Activated T-cell treated with anti-CD3 and anti-CD28 coated beads, Interleukin-2, amount 50 U/mL, for 72 hours (primary cell): ENCODE measurements at places on chromosomes 11 and 22.

DNA sequence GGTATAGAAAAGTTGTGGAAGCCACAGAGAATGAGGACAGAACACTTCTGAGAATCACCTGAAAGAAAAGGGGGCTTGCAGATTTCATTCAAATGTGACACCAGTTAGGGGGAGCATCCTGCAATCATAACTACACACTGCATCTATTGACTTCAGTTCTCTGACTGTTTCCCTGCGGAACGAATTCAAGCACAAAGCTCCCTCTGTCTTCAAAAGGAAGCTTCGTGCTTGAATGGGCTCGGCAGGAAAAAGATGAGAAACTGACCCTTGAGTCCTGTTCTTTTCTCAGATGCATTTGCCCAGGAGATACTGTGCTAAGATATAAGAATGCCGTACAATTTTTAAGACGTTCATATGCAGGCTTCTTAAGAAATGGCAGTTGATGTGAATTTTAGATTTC is 2000.4 kb upstream of the RAG2 start:
- no peak overlapping the region for H3K27ac ChIP-seq
- no peaks in the 10 kb centered on the region for H3K4me1 ChIP-seq
- no peaks in the 10 kb centered on the region for H3K36me3 ChIP-seq
- no peak overlapping the region for H3K4me3 ChIP-seq

- H3K27ac ChIP-seq, result no peak overlapping the region
- no peaks in the 10 kb centered on the region for H3K4me1 ChIP-seq
- no peak overlapping the region for H3K4me3 ChIP-seq
- DNase-seq, result no peak
- peaks cover 6% of the 10 kb centered on the region for H3K36me3 ChIP-seq
These were observed 34.6 kb upstream of the SHANK2 start for GRCh38 chr11:71286701-71287643.

GRCh38 chr11:8759634-8760033 is 77.0 kb downstream of the RPL27A start:
- H3K4me1 ChIP-seq, result no peaks in the 10 kb centered on the region
- H3K36me3 ChIP-seq, result no peaks in the 10 kb centered on the region
- no peak for DNase-seq
- no peak overlapping the region for H3K27ac ChIP-seq
- H3K27me3 ChIP-seq, result peaks cover 10% of the 10 kb centered on the region
- H3K4me3 ChIP-seq, result no peak overlapping the region

GRCh38 chr11:16981651-16982194 is 32.5 kb downstream of the PLEKHA7 start:
- peaks cover 18% of the 10 kb centered on the region for H3K4me1 ChIP-seq
- no peaks in the 10 kb centered on the region for H3K27me3 ChIP-seq
- DNase-seq, result no peak
- no peak overlapping the region for H3K27ac ChIP-seq
- H3K36me3 ChIP-seq, result no peaks in the 10 kb centered on the region

DNA sequence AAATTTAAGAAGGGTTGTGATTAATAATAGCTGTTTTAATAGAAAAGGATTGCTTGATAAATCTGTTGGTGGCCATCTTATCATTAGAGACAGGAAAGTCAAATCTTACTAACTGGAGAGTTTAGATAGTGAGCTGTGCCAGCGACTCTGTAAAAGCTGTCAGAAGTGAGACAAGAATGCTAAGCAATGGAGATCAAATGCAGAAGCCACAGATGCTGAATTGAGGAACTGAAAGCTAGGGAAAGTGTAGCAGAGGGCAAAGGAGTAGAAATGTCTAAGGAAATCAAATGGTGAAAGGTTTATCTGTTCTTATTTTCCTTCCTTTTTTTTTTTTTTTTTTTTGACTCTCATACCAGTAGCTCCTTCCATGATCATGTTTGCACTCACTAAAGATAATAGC is 13.7 kb downstream of the MS4A13 start:
- no peak overlapping the region for H3K4me3 ChIP-seq
- DNase-seq, result no peak
- peaks cover 26% of the 10 kb centered on the region for H3K27me3 ChIP-seq
- no peak overlapping the region for H3K27ac ChIP-seq
- H3K4me1 ChIP-seq, result no peaks in the 10 kb centered on the region
- H3K36me3 ChIP-seq, result no peaks in the 10 kb centered on the region

- H3K36me3 ChIP-seq, result peaks cover 10% of the 10 kb centered on the region
- peaks cover 58% of the 10 kb centered on the region for H3K27me3 ChIP-seq
- H3K4me3 ChIP-seq, result peak overlapping the region; percentile 94
- H3K27ac ChIP-seq, result peak overlapping the region; percentile 14
These were observed 71.9 kb upstream of the GRAMD1B start for GRCh38 chr11:123357990-123358827.

DNA sequence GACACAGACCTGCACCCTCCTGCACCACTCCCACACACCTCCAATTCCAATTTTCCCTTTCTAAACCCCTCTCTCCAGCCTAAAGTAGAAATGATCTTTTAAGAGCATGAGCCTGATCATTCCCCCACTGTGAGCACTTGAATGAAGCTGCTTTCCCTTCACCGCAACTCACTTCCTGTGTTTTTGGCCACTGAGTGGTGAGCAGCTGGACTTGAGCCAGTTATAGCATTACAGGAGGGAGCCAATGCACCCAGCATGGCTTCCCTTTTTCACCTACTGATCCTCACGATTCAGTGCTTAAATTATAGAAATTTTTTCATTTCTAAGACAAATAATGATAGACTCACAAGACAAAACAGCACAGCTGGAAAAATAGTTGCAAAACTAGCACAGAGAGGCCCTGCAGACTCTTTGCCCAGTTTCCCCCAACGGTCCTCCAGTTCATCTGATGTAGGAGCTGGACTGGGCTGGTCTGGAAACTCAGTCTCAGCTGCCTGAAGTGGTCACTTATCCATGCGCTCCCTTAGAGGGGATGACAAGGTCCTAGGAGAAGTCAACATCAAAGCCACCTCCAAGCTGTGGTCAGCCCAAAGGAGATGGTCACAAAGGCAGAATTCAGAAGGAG is 9.7 kb upstream of the APOL4 start:
- DNase-seq, result no peak
- H3K4me1 ChIP-seq, result peaks cover 7% of the 10 kb centered on the region
- H3K36me3 ChIP-seq, result peaks cover 4% of the 10 kb centered on the region
- H3K27ac ChIP-seq, result no peak overlapping the region

DNA sequence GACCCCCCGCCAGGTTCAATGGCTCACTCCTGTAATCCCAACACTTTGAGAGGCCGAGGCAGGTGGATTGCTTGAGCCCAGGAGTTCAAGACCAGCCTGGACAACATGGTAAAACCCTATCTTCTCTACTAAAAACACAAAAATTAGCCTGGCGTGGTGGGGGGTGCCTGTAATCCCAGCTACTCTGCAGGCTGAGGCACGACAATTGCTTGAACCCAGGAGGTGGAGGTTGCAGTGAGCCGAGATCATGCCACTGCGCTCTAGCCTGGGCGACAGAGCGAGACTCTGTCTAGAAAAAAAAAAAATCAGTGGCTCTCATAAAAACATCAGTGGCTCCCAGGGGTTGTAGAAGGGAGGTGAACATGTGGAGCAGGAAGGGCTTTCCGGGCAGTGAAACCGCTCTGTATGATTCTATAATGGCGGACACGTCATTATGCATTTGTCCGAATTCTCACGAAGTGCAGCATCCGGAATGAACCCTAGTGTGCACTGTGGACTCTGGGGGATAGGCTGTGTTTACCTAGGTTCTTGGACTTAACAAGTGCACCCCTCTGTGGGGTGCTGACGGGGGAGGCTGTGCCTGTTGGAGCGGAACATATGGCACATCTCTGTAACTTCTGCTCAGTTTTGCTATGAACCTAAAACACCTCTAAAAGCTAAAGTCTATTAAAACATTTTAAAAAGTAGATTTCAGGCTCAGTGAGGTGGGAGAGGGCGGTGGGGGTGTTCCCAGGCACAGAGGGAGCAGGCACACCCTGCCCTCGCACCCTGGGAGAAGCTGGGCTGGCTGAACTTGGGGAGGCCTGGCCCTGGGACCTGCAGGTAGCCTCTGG is 49.1 kb upstream of the SEPTIN5 start:
- no peak for DNase-seq
- H3K27ac ChIP-seq, result no peak overlapping the region
- no peak overlapping the region for H3K4me3 ChIP-seq
- no peaks in the 10 kb centered on the region for H3K36me3 ChIP-seq
- H3K4me1 ChIP-seq, result peaks cover 6% of the 10 kb centered on the region
- no peaks in the 10 kb centered on the region for H3K27me3 ChIP-seq

DNA sequence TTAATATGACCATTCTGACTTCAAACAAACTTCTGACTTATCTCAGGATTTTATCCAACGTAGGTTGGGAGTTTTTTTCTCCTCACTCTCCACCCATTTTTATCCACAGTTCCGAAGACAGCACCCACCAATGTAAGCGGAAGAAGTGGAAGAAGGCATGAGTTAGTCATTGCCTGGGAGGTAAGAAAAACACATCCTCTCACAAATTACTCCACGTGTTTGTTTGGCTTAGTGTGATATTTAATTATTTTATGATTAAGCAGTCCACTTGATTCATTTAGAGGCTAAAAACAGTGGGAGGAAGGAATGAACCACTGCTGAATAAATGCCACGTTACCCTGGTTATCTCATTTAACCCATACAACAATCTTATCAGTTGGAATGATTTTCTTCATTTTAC is 389.6 kb upstream of the ARHGAP42 start:
- DNase-seq, result no peak
- no peaks in the 10 kb centered on the region for H3K36me3 ChIP-seq
- H3K4me1 ChIP-seq, result no peaks in the 10 kb centered on the region
- no peak overlapping the region for H3K27ac ChIP-seq
- no peak overlapping the region for H3K4me3 ChIP-seq
- H3K27me3 ChIP-seq, result no peaks in the 10 kb centered on the region

GRCh38 chr11:104916442-104916841 is 18.2 kb upstream of the CASP12 start:
- DNase-seq, result no peak
- peak overlapping the region; percentile 98 for H3K4me3 ChIP-seq
- H3K27ac ChIP-seq, result peak overlapping the region; percentile 99
- peaks cover 48% of the 10 kb centered on the region for H3K4me1 ChIP-seq
- H3K36me3 ChIP-seq, result no peaks in the 10 kb centered on the region

DNA sequence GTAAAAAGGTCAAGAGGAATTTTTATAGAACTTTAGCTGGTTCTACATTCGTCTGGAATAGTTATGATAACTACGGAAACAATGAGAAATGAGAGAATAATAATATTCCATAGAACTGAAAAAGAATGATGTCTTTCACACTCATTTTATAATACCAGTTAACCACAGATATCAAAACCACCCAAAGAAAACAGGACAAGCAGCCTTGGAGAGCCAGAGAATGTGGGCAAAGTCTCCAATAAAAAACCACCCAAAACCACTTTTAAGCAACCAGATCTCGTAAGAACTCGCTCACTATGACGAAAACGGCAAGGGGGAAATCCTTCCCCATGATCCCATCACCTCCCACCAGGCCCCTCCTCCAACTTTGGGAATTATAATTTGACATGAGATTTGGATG is 60.8 kb downstream of the ARHGAP32 start:
- no peaks in the 10 kb centered on the region for H3K4me1 ChIP-seq
- H3K4me3 ChIP-seq, result no peak overlapping the region
- no peaks in the 10 kb centered on the region for H3K27me3 ChIP-seq
- no peak overlapping the region for H3K27ac ChIP-seq

DNA sequence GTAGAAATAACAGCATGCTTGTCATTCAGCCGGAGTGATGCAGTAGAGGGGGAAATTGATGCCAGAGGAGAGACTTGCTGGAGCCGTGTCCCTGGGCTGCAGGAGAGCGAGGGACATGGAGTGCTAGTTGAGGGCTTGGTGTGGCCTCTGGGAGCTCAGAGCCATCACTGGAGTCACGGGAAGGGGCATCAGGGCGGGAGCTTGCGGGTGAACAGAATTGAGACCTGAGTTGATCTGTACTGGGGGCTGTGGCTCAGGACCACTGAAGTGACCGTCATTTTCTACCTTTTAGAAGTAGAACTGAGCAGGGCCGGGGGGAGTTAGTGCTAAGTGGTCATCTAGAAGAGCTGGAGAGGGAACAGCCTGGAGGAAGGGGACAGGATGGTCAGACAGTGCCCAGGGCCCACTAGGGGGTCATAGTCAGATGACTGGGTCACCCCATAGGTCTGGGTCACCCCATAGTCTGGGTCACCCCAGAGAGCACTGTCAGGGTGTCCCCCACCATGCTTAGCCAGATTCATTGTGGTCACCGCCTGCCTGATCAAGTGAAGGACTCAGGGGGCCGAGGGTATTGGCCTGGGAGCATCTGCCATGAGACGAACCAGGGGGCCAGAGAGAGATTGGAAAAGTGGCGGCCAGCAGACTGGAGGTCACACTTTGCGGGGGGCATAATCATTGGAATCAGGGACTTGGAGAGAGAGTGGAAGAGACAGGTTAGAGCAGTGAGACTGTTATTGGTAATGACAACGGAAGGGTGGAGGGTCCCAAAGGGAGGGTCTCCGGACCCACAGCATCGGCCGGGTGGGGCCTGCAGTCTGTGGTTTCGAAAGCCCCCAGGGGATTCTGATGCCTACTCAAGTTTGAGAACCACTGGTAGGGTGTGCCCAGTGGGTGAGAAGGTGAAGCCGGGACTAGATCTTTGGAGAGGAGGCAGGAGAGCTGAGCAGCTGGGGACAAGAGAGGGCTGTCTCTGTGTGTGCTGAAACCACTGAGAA is 15.2 kb downstream of the RIBC2 start:
- no peaks in the 10 kb centered on the region for H3K27me3 ChIP-seq
- H3K4me1 ChIP-seq, result no peaks in the 10 kb centered on the region
- H3K27ac ChIP-seq, result no peak overlapping the region
- H3K36me3 ChIP-seq, result no peaks in the 10 kb centered on the region
- H3K4me3 ChIP-seq, result no peak overlapping the region
- no peak for DNase-seq

DNA sequence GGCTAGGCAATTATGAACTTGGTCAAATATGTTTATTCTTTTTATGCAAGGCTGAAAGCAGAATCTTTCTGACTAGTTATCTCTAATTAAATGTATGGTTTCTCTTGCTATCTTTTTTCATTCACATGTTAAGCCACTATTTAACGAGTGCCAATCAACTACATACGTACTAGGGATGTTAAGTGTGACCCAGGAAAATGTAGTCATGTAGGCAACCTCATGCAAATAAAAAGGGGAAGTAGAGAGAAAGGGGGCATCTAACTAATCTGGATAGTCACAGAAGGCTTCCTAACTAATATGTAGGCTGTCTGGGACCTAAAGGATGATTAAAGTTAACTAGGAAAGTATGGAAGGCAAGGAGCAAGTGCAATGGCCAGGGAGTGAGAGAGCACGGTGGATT is 23.5 kb downstream of the TBRG1 start:
- H3K36me3 ChIP-seq, result no peaks in the 10 kb centered on the region
- no peaks in the 10 kb centered on the region for H3K27me3 ChIP-seq
- H3K27ac ChIP-seq, result no peak overlapping the region
- no peak overlapping the region for H3K4me3 ChIP-seq
